ENCODE measurements at places on chromosomes 7 and 10. TPM values are rescaled to one million over a fixed set of nuclear protein-coding genes. Genes with fewer than 3 reads are reported as not detected.

Gene LIPN
- not detected for total RNA-seq

GRCh38 chr7:132403465-132404110, 172.7 kb downstream of the PLXNA4 start:
- no peak for DNase-seq

Gene CLDN12
- total RNA-seq, result 56.8 TPM

Gene DPCD
- 22.1 TPM for total RNA-seq

DNA sequence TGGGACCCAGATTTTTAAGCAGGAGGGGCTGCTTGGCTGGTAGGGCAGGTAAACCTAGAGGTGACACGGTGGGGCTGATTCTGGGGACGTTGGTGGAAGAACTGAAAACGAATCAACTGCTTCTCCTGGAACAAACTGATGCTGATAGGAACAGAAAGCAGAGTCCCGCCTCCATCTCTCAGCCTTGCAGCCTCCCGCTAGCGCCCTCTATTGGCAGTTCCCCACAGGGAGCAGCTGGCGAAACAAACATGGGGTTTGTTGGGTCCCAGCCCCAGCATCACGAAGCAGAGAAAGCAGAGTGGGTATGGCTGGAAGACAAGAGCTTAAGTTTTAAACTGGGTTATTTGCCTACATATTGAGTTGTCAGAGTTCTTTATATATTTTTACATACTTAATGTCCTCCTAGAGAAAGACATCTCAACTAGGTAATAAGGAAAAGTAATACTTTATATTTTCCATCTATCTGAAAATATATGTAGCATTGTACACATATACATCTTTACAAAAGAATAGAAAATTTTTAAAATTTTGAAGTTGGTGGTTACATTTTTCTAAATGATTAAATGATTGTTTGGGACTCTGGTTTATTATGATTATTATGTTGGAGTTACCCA, 42.3 kb upstream of the FOXI2 start:
- peak; percentile 66 for DNase-seq

Gene PLEKHS1
- total RNA-seq, result not detected

- no peak for DNase-seq
These were observed 24.6 kb downstream of the ABRAXAS2 start for GRCh38 chr10:124826262-124826661.

- peak; percentile 10 for DNase-seq
These were observed at the start of gene GIMAP7 for GRCh38 chr7:150514748-150515222. Gene GIMAP7, plus strand, starts transcription at chr7:150514872. Its CDS starts 5,103 bp downstream, at chr7:150519975.

DNA sequence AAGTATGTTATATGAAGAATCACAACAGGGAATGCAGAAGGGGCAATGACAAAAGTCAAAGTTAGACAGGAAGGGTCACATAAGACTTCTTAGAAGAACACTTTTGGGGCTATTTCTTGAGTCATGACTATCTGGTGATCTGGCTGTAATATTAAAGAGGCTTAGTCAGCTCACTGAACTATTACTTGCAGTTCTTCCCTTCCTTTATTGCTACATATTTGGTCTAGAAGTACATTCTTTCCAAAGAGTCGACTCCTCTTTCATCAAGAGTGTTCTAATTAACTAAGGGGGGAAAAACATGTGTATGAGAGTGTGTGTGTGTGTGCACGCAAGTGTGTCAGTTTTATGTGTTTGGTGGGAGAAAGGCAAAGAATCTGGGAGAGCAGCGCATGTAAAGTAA, 247.3 kb upstream of the LRRTM3 start:
- no peak for DNase-seq

GRCh38 chr7:108296911-108297310, 159.3 kb downstream of the NRCAM start:
- DNase-seq, result no peak

DNA sequence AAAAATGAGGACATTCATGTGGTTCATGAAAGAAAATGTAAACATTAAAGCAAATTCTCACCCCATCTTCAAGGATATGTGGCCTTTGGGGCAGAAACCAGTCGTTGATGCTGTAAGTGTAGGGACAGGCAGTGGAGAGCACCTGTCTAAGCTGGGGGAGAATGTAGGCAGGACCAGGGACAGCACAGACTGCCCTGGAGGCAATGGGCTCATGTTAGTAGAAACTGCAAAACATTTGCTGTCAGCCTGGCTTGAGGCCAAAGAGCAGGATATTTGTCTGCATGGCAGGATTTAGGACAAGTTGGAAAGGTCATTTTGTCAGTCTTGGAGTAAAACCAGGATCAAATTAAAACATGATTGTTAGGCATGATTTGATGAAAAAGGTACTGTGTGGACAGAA, 211.6 kb upstream of the AGK start:
- DNase-seq, result no peak

DNA sequence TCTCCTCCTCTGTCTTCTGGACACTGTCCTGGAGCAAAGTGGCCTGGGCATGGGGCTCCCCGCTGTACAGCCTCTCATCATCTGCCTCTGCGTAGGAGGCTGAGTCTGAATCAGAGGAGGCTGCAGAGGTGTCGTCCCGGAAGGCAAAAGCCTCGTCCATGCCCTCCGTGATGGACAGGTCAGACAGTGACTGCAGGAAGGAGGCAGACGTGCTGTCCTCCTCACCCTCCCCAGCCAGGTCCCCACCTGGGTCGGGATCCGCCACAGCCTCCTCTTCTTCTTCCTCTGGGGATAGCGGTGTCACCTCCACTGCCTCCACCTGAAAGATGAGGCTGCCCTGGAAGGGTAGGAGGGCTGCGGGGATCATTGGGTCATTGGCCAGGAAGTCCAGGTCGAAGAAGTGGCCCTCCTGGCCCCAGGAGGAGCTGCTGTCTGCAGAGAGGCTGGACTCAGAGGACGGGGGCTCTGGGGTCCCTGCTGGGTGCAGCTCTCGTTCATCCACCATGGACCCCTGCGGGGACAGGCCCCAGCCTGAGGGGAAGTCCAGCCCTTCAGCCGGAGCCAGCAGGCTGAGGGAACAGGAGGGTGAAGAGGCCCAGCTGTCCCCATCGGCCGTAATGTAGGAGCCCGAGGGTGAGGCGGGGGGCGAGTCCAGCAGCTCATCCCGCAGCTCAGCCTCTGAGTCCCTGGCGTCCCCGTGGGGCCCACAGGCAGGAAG, 3.7 kb downstream of the NACAD start:
- DNase-seq, result no peak

GRCh38 chr10:101643546-101643945, 51.4 kb downstream of the FBXW4 start:
- DNase-seq, result no peak

GRCh38 chr10:48842231-48842630, 97.4 kb downstream of the LRRC18 start:
- DNase-seq, result no peak

Gene RNF148
- total RNA-seq, result 0.10 TPM

GRCh38 chr10:105063796-105064195, 422.7 kb downstream of the SORCS3 start:
- peak; percentile 43 for DNase-seq

DNA sequence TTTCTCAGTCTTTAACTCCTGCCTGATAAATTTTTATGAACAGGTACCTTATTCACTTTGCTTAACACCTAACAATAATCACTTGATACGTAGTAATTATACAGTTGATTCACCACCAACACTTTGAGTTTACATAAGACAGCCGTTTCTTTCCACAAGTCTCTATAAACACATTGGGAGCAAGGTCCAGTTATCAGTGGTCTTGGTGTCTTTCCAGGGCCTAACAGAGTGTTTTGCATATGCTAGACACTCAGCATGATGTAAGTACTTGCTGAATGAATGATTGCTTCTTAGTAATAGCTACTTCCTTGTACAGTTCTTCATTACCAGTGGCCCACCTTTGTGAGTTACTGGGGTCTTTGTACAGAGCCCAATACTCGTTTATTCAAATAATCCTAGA, 6.4 kb downstream of the CLDN12 start:
- peak; percentile 50 for DNase-seq

DNA sequence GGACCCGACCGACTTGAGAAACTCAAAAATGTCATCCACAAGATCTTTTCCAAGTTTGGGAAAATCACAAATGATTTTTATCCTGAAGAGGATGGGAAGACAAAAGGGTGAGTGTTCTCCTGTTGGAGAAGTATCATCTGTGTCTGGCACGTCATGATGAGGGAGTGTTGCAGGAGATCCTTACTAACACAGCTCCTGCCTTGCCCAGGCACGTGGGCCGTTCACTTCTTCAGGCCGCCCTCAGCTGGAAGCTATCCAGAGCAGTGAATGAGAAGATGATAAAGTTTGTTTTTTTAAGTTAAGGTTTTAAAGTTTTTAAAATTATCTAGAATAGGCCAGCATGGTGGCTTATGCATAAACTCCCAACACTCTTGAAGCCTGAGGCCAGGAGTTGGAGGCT, 6.2 kb downstream of the EIF3B start:
- DNase-seq, result no peak

- DNase-seq, result no peak
These were observed 68.7 kb upstream of the SP4 start for GRCh38 chr7:21359163-21359562.

GRCh38 chr7:44891372-44891771, 6.0 kb upstream of the PURB start:
- no peak for DNase-seq

GRCh38 chr10:112524641-112525040, 77.6 kb downstream of the VTI1A start:
- DNase-seq, result no peak

Gene PHYHIPL
- total RNA-seq, result not detected

DNA sequence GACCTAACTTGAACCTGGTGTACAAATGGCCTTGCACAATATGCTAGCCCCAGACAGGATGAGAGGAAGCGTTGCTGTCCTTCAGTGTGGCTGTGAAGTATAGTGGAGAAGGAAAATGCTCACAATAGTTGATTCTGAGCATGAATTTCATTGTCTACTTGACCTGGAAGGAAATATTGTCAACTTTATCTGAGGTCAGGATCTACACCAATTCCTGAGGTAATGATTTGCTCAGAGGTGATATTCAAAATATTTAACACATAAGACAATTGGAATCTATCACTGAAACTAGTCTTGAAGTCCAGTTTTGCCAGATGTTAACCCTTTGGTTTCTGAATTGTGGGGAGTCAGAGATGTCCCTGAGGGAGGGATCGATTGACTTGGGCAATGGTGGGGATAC, 20.9 kb upstream of the ICA1 start:
- DNase-seq, result no peak

- DNase-seq, result no peak
These were observed 237.3 kb upstream of the KLF14 start for GRCh38 chr7:130971297-130971696.

DNA sequence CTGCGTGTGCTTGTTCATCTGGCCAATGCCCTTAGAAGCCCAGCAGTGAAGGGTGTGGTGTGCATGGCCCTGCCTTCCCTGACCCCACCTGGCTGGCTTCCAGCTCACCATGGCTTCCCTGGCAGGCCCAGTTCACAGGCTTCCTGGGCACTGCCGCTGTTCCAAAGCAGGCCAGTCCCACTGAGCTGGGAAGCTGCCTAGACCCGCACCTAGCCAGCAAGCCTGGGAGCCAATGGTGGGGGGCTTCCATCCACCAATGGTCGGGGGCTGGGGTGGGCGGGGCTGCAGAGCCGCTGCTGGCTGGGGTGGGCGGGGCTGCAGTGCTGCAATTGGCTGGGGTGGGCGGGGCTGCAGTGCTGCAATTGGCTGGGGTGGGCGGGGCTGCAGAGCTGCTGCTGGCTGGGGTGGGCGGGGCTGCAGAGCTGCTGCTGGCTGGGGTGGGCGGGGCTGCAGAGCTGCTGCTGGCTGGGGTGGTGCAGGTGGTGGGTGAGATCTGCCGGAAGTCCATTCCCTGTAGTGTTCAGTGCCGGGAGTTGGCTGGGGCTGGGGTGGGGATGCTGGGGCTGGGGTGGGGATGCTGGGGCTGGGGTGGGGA, 12.4 kb downstream of the CALY start:
- peak; percentile 78 for DNase-seq

- DNase-seq, result no peak
These were observed 19.5 kb upstream of the FOXL3 start for GRCh38 chr7:270351-270983.

Measured in HT-29 (cell line).